Amniotic stem cell (primary cell): ENCODE measurements at places on chromosomes 11 and 22.

- DNase-seq: no peak
These were observed 101.1 kb downstream of the NELL1 start for GRCh38 chr11:20770414-20770946.

- DNase-seq: no peak
These were observed 17.2 kb upstream of the SMCO4 start for GRCh38 chr11:93560199-93560932.

DNA sequence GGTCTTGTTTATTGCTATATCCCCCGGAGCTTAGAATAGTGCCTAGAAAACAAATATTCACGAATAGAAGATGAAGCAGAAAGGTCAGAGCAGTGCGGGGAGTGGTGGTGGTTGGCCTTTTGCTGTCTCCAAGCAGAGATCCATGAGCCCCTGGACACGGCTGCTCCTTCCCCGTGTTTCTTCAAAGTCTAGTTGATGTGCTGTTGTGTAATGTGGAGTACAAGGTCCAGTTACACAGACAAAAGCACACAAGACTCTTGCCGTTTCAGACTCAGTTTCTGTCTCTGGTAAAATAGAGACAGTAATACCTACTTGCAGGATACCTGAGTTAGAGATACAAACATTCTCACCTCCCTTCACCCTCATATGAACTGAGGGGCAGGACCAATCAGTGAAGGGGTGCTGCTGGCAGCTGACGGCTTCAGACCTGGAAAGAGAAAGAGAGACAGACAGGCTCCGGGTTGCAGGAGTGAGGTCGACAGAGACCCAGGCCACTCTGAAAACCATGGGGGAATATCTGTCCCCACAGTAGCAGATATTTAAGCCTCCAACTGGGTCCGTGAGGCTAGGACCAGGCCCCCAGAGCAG is 56.2 kb downstream of the RASSF10 start:
- DNase-seq: no peak

DNA sequence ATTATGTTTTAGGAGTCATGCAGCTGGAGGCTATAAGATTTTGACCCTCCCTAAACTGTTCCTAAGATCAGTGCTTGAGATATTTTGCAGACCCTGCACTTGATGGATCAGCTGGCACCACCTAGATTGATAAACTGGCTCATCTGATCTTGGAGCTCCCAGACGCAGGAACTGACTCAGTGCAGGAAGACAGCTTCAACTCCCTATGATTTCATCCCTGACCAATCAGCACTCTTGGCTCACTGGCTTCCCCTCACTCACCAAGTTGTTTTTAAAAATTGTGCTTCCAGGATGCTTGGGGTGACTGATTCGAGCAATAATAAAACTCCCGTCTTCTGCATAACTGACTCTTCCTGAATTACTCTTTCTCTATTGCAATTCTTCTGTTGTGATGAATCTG is 637.5 kb upstream of the FAT3 start:
- DNase-seq: no peak

DNA sequence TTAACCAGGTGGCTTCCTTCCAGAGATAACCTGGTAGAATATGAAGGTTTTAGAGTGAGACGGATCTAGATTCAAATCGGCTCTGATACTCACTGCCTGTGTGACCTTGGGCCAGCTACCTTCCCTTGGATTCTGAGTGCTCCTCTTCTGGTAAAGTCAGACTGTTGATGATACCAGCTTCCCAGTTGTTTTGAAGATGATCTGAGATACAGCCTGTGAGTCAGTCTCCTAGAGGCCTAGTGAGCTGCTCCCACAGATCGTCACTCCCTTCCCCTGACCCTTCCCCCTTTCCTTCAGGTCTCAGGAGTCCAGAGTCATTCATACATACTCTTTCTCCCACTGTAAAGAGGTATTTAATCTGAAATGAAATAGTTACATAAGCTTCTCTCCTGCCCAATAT is 207.8 kb downstream of the GRIK4 start:
- no peak for DNase-seq

- no peak for DNase-seq
These were observed 30.3 kb downstream of the TPCN2 start for GRCh38 chr11:69078930-69079605.

DNA sequence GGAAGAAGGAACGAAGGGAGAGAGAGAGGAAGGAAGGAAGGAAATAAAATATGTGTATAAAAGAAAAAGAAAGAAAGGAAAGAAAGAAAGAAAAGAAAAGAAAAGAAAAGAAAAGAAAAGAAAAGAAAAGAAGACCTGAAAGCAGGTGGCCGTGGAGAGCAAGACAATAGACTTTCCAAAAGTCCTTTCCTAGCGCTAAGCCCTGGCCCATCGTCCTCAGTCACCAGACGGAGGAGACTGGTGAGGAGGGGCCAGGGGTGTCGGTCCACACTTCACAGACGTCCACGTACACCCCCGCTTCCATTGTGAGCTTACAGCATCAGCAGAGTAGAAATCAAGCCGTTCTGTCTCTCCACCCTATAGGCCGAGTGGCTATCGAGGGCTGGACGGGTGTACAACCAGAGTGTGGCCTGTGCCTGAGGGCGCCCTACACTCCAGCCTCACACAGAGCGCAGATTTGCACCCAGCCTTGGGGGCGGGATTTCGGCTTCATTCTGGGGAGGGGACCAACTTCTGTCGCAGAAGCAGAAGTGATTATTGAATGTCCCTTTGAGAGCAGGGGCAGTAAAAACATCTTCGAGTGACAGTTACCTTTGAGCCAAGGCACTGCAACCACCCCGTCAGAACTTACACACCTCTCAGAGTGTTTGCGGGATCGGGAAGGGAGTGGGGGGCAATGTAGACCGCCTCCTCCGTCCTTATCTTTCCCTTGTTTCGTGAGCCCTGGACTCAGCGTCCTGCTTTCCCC is 2.0 kb upstream of the BSX start:
- no peak for DNase-seq

DNA sequence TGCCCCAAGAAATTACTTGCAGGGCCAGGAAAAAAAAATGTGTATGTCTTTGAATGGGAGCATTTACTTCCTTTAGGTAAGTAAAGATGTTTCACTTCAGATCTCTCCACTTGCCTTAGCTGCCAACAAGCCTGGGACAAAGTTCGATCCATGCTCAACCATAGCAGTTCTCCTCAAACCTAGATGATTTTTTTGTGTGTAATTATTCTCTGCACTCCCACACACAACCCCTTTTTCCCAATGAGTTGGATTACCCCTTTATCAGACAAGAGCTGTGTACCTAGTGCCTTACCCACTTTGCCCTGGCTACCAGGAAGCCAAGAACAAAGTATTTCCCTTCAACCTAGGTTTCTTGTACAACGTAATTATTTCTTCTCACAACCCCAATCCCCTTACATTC is 35.6 kb downstream of the TPBGL start:
- no peak for DNase-seq

- peak; percentile 64 for DNase-seq
These were observed 37.6 kb downstream of the RAB30 start for GRCh38 chr11:83033972-83034672.

DNA sequence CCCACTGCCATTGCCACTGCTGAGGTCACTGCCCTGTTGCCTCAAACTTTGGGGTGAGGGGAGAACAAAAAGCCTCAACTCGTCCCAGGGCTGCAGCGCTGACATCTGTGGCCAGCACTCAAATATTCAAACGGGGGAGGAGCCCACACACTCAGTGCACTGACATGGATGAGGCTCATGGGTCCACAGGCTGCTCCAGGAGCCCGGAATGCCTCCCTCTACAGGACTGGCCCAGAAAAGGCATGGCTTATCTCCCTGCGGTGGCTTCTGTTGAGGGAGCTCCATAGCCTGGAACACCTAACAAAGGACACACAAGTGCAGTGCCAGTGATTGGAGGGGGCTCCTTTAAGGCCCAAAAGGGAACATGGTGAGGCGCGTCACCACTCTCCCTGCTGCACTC is 341.1 kb upstream of the LUZP2 start:
- DNase-seq: no peak
